NK-92 treated with Interleukin-12 subunit alpha and Interleukin-12 subunit beta, amount 100 ng/mL, for 24 hours (cell line): ENCODE measurements at places on chromosomes 4 and X.

GRCh38 chrX:69740317-69740716 is 124.4 kb downstream of the EDA start:
- no peak for DNase-seq

GRCh38 chr4:148477276-148477675 is 35.1 kb upstream of the NR3C2 start:
- DNase-seq = no peak

GRCh38 chr4:100486496-100486895 is 31.3 kb downstream of the EMCN start:
- DNase-seq = no peak

DNA sequence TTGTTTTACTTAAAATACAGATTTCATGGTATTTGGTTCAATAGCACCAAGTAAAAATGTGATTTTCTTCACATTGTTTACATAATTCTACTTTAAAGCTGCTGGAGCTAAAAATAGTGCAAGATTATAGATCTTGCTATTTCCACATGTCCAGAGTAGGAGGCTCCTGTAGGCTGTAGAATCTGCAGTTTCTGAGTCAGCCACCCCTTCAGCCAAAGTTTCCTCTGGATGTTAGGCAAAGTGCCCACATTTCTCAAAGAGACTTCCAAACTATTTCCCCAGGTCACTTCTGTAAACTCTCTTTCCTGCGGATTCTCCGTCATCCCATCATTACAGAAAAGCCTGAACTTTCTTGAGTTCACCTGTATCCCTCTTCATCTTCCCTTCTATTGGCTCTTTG is 342.5 kb upstream of the FSTL5 start:
- no peak for DNase-seq

- DNase-seq = no peak
Measured at GRCh38 chr4:153242839-153243324, 38.6 kb downstream of the TRIM2 start.

GRCh38 chr4:88613417-88613875 is 21.2 kb downstream of the HERC3 start:
- DNase-seq = no peak

GRCh38 chr4:89300499-89300898 is 7.1 kb downstream of the GPRIN3 start:
- no peak for DNase-seq

GRCh38 chr4:106835919-106836318 is 200.2 kb downstream of the DKK2 start:
- DNase-seq = no peak

- DNase-seq = no peak
Measured at GRCh38 chr4:81510643-81511178, 39.0 kb upstream of the RASGEF1B start.

- DNase-seq = no peak
Measured at GRCh38 chr4:167282171-167282864, 48.0 kb upstream of the SPOCK3 start.

- DNase-seq = no peak
Measured at GRCh38 chr4:175252642-175253041, 334.5 kb downstream of the ADAM29 start.

GRCh38 chrX:7147413-7147977 is at the start of gene STS:
STS (plus strand) TSS chrX:7147712; CDS start chrX:7253200, 105,488 bp downstream.
- peak; percentile 22 for DNase-seq

DNA sequence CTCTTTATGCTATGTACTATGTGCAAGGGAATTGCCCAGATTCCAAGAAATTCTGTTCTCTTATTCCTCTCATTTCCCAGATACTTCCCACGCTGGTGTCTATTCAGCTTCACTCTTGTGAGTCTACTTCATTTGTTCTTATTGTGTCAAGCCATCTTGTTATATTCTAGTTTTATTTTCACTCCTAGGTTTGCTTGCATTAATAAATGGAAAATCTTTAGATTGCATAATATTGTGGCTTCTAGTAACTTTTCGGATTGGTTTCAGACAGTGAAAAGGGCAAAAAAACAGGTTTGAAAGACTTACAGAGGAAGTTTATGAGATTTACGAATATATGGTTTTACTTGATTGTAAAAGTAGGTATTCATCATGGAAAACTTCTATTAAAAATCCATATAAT is 128.4 kb downstream of the BTC start:
- no peak for DNase-seq

- DNase-seq = no peak
Measured at GRCh38 chr4:8765631-8766590, 105.7 kb downstream of the HMX1 start.

DNA sequence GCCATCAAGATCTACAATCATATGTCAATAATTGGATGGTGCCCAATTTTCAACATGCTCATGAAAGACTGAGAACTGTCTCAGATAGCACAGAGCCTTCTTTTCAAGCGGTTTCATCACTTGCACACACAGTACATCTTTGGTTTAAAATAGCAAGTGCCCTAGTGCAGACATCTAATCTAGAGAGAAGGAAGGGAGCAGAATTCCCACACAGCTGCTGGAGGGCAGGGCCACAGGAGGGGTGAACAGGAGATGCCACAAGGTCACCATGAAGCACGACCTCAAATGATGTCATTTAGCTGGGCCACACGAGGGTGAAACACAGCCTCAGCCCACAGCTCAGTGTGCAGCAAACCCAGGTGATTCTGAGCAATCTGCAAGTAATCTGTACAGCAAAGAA is 24.3 kb downstream of the LEF1 start:
- DNase-seq = no peak

DNA sequence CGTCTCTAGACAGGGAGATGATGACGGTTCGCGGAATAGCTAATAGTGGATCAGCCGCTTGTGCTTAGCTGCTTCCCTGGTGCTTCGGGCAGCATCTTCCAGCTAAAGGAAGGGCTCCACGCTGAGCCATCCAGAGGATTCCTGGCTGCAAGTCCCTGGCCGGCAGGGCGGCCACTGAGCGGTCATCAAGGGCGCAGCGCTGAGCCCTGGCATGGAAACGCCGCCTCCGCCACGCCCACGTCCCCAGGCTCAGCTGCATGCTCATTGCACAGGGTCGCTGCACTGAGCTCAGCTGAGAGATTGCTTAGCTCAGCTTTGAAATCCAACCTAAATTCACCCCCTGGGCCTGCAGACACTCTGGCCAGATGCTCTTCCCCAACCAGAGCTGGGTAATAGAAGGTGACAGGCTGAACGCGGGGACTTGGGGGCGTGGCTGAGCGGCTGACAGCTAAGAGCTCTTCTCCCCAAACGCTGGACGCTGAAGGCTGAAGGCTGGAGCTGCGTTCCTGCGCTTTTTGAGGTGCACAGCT is 118.2 kb upstream of the KIT start:
- no peak for DNase-seq
